Keratinocyte (primary cell): ENCODE measurements at places on chromosomes 3 and 15.

GRCh38 chr15:60795471-60795870, 316.5 kb upstream of the ICE2 start:
- no peak for DNase-seq

GRCh38 chr3:61783993-61784718, 222.8 kb downstream of the PTPRG start:
- no peak for DNase-seq

DNA sequence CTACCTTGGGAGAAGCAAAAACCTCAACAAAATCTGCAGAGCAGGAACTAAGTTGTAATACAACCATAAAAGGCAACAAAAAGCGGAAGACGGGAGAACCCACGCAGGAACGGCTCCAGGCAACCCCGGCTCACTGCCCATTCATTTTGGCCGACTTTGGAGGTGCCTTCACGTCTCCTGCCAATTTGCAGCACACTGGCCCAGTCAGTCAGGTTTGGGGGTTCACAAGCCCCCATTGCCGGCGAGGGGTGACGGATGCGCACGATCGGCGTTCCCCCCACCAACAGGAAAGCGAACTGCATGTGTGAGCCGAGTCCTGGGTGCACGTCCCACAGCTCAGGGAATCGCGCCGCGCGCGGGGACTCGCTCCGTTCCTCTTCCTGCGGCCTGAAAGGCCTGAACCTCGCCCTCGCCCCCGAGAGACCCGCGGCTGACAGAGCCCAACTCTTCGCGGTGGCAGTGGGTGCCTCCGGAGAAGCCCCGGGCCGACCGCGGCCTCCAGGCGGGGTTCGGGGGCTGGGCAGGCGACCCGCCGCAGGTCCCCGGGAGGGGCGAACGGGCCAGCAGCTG, 463 bp downstream of the TERC start:
- no peak for DNase-seq

DNA sequence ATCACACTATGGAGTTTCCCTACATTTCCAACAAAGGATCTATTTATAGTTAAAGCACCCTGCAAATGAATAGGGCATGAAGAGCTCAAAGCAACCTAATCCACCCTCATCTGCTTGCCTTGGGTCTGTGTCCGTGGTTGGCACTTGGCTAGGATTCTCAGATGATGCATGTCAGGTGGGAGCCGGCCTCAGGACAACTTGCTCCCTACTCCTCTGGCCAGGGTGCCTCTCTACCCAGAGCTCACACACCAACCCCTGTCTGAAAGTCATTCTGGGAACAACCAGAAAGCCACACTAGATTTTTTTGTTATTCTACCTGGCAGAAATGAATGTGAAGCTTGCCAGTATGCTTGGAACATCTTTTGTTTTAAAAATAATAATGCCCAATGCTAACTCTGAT, 13.2 kb downstream of the ARHGEF3 start:
- DNase-seq, result no peak

DNA sequence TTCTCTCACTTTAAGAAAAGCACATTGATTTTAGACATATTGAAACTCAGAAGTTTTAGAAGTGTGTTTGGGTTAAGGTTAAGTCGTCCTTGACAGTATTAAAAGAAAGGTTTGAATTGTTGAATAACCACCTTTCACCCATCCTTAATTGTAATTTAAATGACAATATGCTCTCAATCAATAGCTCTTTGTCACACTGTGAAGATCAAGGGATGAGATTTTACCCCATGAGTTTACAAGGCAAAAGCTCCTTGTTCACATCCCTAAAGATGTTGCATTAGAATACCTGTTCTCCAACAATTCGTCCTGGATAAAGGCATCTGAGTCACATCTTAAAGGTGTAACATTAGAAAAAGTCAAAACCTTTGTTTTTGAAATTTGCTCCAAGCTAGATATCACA, 220.4 kb upstream of the MDFIC2 start:
- DNase-seq, result no peak

DNA sequence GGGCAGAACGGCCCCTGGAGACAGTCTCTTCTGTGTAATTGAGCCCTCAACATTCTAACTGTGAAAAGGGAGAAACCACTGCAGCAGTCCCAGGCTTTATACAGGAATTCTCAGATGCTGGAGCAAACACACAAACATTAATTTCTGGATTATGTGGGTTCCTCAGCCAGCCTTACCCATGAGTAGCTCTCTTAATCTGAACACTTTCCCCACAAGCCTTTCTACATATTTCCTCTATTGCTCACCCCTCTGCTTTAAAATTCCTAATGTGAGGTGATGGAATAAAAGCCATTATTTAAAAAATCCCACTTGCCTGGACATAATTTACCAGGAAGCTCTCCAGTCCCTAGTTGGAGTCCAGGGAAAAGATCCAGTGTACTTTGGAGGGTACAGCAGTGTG, 139.0 kb downstream of the CTNNB1 start:
- DNase-seq, result no peak

- no peak for DNase-seq
These were observed 2.0 kb downstream of the WNT5A start for GRCh38 chr3:55484801-55485791.

DNA sequence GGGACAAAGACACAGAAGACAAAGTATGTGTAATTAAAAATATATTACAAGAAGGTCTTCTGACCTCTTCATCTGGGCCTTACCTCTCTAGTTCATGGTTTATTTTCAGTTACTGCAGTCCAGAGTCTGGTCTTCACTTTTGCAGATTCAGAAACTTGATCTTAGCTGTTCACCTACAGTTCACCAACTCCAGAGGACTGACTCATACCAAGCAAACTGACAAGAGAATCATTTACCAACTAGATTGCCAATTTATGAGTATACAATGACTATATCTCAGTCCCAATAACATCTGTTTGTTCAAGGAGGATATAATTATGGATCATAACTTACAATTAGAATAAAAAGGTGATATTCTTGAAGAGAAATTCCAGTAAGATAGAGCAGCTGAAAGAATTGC, 9.0 kb downstream of the P2RY1 start:
- no peak for DNase-seq

GRCh38 chr15:70974004-70974832, 81.6 kb downstream of the LRRC49 start:
- no peak for DNase-seq

- DNase-seq, result no peak
These were observed 85.5 kb downstream of the CHCHD4 start for GRCh38 chr3:14039149-14039548.

- no peak for DNase-seq
These were observed 189.0 kb upstream of the GOLIM4 start for GRCh38 chr3:168284728-168285127.

GRCh38 chr3:75171630-75172230, 492.4 kb upstream of the FRG2C start:
- DNase-seq, result no peak

- no peak for DNase-seq
These were observed 16.0 kb downstream of the LPP start for GRCh38 chr3:188169830-188170455.

DNA sequence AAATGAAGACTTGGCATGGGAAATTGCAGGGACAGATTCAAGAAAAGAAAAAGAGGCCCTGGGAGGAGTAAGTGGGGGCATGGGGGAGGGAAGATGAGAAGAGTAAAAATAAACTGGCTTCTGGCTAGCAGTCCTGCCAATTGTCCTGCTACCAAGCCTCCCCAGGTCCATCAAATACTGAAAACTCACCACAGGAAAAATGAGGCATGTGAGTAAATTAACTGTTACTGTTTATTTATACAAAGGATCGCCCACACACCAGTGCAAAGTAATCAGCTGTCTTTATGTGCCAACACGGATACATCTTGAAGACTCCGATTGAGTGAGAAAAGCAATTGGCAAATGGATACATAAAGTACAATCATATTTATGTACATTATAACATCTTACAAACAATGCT, 10.7 kb upstream of the KLHL25 start:
- DNase-seq, result no peak

DNA sequence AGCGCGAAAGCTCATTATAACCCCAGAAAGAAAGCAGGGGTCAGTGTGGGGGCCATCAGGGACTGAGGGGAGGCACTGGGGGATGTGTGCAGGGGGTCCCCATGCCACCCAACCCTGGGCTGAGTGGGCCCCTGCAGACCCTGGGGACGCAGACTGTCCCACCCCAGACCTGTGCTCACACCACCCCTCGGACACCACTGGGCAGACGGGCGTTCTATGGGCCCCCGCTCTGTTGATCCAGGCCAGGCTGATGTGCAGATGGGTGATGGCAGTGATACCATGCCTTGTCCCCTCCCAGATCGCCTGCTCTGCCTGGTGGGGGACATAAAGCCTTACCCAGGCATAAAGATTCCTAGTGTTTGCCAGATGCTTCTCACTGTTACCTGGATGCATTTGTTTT, 259.7 kb upstream of the TLE3 start:
- no peak for DNase-seq

- DNase-seq, result no peak
These were observed 26.1 kb downstream of the ZXDC start for GRCh38 chr3:126449621-126450051.

GRCh38 chr3:10157031-10157430, 7.7 kb upstream of the IRAK2 start:
- DNase-seq, result no peak

GRCh38 chr3:130341388-130341787, 4.1 kb upstream of the COL6A5 start:
- no peak for DNase-seq

DNA sequence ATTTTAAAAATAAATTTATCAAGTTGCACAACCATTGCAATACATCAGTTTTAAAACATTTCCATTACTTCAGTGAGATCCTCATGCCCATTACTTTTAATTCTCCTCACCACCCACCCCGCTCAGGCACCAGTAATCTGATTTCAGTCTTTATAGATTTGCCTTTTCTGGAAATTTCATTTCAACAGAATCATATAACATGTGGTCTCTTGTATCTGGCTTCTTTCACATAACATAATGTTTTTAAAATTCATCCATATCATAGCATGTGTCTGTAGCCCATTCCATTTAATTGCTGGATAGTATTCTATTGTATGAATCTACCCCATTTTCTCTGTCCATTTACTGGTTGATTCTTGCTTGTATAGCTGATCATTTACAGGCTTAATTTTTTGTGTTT, 110.3 kb upstream of the TMEM108 start:
- no peak for DNase-seq

DNA sequence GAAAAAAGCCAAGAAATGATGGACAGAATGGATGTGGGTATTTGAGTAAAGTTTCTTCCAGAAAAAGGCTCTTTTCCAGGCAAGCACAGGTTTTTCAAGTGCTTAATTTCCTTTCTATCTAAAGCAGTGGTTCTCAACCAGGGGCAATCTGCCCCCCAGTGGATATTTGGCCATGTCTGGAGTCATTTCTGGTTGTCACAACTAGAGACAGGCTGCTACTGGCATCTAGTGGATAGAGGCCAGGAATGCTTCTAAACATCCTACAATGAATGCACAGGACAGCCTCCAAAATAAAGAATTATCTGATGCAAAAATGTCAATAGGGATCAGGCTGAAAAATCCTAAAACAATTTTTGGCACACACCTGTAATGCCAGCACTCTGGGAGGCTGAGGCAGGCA, 23.9 kb downstream of the SEC22C start:
- DNase-seq, result no peak

DNA sequence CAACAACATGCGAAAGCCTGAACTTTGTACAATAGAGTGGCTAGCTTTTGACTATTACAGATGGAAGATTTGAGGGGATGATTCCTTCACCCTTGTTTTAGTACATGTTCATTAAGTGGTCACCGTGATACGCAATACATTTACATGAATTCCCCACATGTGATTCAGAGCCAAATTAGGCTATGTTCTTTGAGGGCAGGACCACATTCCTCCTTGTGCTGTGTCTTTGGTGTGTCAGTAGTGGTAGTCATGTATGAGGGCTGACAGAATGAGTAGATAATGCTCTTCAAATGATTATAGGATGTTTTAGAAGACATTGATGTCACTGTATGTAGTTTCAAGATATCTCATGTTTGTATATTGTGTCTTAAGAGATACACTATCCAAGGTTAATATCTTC, 12.1 kb downstream of the PTPRG start:
- DNase-seq, result no peak

DNA sequence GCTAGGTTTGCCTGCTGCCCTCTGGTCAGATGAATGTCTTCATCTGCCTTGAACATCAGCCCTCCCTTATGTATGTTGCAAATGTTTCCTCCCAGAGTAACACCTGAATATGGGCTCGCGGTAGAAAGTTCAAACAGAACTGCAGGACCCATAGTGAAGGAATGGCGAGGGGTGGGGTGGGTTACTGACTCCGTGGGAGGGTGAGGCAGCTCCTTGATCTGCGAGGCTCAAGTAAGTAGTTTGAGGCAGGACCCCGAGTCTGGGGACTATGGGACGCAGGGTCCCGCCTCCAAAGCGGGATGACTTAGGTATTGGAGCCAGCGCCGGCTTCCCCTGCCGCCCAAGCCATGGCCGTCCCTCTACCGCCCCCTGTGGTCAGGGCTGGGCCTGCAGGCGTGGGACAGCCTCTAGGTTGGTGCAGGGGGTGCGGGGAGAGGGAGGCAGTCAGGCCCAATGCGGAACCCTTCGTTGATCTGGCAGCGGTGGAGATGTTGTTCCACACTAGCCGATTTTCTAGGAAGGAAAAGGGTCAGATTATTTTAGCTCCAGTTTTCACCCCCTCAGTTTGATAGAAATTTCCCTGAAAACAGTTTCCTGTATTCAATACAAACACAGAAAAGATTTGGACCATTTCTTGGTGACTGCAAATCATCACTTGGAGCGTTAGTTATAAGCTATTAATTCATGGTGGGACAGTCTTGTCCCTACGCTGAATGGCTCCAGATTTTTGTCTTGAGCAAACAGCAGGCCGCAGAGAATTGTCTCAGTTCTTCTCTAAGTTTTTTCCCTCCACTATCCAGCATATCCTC, 72.3 kb downstream of the CORO2B start:
- DNase-seq, result no peak

DNA sequence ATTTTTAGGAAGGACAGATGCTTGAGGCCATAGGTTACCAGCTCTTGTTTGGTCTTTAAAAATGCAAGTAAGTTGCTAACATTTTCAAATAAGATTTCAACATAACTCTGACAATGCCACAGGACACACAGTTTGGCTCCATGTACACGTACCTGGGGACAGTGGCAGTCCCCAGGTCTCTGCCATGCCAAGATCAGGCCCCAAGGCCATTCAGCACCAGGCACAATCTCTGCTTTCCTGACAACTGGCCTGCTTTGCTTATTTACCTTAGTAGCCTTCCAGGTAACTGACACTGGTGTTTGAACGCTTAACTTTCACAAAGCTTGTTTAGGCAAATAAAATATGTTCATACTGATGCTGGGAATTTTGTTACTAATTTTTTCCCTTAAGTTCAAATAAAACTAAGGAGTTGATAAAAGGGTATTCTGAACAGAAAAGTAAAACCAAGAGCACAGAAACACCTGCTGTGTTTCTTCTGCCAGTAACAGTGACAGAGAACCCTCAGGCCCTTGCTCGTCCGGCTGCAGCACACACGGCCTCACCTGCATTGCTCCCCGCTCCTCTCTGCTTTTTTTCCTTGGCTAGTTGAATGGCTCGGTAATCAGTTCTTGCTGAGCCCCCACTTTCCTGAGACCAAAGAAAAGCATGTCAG, 16.5 kb downstream of the ZXDC start:
- DNase-seq, result no peak

DNA sequence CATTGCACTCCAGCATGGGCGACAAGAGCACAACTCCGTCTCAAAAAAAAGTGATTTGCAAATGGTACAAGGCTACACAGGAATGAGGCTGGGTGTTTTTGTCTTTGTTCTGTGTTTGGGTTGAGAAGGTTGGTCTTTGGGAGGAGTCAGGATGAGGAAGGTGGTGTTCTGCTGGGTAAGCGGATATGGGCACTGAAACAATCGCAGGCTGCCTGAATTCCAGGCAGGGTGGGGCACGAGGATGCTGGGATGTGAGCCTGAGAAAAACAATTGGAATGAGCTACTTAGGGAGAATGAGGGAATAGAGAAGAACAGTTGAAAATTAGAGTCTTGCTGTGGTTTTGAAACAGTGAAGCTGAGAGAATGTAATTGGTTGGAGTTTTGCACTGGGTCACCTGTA, 51.6 kb downstream of the ZBTB38 start:
- DNase-seq, result no peak
